Suppressor macrophage treated with lipopolysaccharide for 4 hours (primary cell): ENCODE measurements at places on chromosomes 11 and 22.

- DNase-seq = no peak
These were observed 104.1 kb upstream of the E2F8 start for GRCh38 chr11:19344661-19345518.

- no peak for DNase-seq
These were observed 237.8 kb downstream of the DCDC1 start for GRCh38 chr11:31131760-31132159.

DNA sequence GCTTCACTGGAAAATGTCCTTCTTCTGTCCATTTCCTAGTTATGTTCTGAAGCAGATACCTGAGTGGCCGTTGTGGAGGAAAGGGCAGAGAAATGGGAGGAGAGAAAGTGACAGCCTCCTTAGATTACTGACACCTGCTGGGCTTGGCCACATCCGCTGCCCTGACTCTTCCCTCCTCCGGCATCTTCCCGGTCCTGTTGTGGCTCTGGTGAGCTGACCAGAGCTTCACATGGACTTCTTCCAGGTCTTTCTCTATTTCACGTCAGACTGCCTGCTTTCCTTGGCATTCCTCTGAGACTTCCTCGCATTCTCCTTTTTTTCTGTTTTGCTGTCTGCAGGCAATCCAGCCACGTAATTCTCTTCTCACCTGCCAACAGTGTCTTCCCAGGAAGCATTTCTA is 138.7 kb upstream of the E2F8 start:
- no peak for DNase-seq

GRCh38 chr11:133723056-133723455 is 122.3 kb downstream of the SPATA19 start:
- DNase-seq = no peak

DNA sequence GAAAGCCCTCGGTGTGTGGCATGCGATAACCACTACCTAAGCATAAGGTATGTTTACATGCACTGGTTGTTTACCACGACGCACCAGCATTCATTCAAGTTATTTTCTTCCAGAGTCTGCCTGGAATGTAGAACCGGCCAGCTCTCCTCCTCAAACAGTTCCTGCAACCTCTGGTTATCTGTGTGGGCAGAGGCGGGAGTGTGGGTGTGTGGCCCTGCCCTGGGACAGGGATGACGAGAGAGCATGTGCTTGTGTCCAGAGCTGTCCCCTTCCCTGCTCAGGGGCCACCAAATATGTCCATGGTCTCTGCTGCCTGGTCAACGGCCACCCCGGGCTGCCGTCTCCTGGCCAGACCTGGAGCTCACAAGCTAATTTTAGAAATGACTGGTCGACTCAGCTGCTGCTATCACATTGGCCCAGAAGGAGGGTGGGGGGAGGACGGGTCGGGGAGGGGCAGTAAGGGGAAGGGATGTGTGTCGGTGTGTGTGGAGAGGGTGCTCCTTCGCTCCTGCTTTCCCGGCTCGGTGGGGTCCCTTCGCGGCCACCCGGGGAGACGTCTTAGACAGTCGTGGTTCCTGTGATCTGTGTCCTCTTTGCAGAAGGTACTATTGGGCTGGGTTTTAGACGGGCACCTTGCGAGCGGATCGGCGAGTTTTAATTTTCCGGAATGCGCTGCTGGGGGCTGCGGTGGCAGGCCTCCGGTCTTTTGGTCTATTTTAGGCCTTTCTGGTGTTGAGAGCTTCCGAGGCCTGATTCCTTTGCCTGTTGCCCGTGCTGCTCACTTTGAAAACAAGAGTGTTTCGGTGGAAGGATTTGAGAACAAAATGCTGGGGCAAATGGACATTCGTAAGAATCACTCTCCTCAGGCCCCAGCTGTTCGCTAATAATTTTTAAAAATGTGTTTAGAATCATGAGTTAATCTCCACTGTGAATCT is at the start of gene MYO18B:
MYO18B (plus strand) TSS at position 497 of the 935 bp plus-strand sequence. CDS start 18,905 bp downstream, outside the sequence.
- DNase-seq = no peak

DNA sequence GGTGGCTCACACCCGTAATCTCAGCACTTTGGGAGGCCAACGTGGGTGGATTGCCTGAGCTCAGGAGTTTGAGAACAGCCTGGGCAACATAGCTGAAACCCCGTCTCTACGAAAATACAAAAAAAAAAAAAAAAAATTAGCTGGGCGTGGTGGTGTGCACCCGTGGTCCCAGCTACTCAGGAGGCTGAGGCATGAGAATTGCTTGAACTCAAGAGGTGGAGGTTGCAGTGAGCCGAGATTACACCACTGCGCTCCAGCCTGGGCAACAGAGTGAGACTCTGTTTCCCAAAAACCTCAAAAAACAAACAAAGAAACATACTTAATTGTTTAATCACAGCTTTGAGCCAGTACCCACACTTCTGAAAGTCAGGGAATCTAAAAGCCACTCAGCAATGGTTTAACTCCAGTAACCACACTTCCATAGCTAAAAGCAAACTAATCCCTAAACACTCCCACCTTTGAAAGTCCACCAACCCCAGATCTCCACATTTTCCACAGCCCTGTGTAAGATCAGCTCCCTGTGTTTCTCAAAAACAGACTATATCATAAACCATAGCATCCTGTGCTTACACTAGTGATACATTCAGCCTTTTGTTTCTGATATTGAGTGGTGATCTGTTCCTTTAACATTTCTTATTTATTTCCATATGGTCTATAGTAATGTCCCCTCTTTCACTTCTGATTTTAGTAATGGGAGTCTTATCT is 4.9 kb upstream of the OR2AT4 start:
- no peak for DNase-seq

GRCh38 chr11:78203184-78203583 is 14.5 kb downstream of the USP35 start:
- peak; percentile 56 for DNase-seq

GRCh38 chr11:19951558-19952115 is 208.6 kb downstream of the DBX1 start:
- peak; percentile 65 for DNase-seq

- DNase-seq = no peak
These were observed 22.0 kb upstream of the MYOD1 start for GRCh38 chr11:17697175-17697949.

- peak; percentile 13 for DNase-seq
These were observed 55.9 kb downstream of the ZC3H12C start for GRCh38 chr11:110148775-110149744.

DNA sequence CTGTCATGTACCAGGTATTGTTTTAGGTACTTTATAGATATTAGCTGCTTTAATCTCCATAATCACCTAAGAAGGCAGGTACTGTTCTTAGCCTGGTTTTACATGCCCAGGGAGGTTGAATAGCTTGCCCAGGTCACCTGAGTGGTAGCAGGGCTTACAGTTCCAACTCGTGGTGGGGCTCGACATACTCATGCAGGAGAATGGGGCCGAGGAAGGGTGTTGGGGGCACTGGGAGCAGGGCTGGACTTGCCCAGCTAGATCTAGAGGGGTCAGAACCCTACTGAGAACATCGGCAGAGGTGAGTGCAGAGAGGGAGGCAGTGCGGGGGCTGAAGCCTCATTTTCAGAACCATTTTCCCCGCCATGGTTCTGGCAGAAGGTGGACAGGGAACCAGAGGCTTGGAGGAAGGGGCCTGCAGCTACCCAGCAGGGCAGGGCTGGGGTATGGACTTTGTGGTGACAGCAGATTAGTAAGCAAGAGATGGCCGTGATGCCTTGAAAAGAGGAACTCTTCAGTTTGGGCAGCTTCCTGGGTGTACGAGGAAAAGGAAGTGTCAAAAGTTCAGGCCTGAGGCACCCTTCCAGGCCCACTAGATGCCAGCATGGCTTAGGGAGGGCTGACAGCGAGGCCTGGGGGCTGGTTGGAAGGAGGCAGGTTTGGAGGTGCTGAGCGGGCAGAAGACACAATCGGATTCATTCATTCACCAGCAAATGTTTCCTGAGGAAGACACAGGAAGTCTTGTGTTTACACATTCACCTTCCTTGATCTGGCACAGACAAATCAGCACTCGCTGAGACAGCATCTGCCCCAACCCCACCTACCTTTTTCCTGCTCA is 54.7 kb upstream of the LYVE1 start:
- peak; percentile 88 for DNase-seq

GRCh38 chr11:122213171-122213570 is 97.2 kb upstream of the BLID start:
- no peak for DNase-seq

DNA sequence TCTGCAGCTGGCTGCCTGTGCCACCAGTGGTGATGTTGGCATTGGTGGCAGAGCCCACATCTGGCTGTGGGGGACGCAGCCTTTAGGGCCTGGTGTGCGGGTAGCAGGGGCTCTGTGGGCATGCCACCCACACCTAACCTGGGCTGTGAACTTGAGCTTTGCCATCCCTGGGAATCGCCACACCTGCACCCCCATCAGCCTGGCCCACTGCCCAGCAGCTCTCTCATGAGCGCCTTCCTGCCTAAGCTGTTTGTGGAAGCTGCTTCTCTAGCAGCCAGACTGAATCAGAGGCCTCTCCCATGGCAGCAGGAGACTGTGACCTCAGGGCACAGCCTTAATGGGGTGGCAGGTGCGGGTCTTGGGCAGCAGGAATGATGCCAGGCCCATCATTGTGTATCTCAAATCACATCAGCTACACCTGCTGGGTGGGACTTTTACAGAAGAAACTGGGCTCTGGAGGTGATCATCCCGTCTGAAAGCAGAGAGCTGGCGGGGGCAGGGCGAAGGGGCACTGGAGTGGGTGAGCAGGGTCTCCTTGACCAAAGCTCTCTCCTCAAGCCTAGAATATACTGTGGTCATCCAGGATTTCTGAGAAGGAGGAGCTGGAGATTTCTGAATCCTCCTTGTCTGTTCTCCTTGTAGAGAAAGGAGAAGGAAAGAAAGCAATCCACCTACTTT is 17.8 kb upstream of the CARS1 start:
- DNase-seq = no peak

GRCh38 chr11:47132490-47132889 is 44.2 kb downstream of the ARFGAP2 start:
- DNase-seq = no peak

- DNase-seq = no peak
These were observed 94.5 kb upstream of the BLID start for GRCh38 chr11:122210367-122210997.

GRCh38 chr11:21806947-21807346 is 385.9 kb upstream of the ANO5 start:
- DNase-seq = peak; percentile 43

DNA sequence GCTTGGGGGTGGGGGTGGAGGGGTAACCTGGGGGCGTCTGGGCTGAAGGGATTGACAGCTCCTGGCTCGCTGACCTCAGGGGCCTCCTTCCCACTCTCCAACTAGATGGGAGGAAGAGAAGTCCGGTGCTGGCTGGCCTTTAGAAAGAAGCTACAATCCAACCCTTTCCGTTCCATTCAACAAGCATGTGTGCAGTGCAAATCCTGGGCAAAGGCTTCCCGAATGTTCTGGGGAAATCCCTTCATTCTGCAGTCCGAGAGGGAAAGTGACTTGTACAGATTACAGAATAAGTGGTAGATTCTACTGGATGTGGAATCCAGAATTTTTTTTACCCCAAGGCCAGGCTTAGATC is 149.9 kb downstream of the FEZ1 start:
- no peak for DNase-seq

- no peak for DNase-seq
These were observed 62.2 kb downstream of the BCR start for GRCh38 chr22:23242473-23243001.

GRCh38 chr11:20609727-20610707 is 10.6 kb downstream of the SLC6A5 start:
- DNase-seq = peak; percentile 74

DNA sequence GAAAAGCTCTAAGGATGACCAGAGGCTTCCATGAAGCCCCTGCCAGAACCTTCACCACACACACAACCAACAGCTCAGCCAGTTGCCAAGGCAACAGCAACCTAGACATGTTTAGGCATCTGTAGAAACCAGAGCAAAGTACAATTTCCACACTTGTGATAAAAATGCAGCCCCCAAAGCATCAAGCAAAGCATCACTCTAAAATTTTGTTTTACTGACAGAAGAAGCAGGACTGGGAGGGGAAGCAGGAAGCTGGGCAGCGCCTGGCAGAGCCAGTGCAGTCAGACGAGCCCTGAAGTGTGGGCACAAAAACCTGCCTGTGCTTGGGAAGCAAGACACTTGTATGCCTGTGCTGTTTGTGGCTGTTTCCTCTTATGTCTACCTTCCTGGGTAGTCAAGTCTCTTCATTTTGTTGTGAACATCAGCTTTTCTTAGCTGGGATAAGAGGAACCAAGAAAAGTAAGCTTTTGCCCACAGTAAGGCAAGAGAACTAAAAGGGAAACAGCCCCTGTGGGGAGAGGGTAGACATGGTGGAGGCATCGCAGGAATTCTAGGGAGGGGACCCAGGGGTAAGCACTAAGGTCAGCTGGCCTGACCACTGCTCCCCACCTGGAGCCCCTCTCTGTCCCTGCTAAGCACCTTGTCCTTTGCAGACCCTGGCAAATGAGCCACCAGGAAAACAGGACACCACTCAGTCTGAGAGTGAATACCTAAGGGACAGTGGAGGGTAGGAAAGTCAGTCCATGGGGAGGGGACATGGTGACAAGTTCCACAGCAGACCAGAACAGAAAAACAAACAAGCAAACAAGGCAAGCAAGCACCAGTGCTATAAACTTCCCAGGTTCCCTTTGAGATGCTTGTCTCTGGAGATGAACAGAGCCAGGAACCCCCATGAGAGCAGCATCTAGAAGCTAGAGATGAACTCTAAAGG is 13.4 kb downstream of the PACSIN2 start:
- DNase-seq = peak; percentile 50

DNA sequence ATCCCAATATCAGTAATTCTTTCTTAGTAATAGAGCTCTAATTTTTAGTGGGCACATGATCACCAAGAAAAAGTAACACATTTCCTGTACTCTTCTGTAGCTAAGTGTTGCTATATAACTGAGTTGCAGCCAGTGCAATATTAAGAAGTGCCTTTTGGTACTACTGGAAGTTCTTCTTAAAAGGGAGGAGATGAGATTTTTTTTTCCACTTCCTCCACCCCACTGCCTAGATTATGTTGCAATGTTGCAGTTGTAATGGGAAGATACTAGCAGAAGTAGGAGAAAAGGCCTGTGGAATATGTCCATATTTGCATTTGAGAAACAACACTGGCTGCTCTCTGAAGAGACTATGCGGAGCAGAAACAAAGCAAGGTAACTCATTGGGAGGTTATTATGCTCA is 280.6 kb upstream of the ANO5 start:
- peak; percentile 40 for DNase-seq

- no peak for DNase-seq
These were observed 74.9 kb downstream of the MORC2 start for GRCh38 chr22:30893434-30894370.

DNA sequence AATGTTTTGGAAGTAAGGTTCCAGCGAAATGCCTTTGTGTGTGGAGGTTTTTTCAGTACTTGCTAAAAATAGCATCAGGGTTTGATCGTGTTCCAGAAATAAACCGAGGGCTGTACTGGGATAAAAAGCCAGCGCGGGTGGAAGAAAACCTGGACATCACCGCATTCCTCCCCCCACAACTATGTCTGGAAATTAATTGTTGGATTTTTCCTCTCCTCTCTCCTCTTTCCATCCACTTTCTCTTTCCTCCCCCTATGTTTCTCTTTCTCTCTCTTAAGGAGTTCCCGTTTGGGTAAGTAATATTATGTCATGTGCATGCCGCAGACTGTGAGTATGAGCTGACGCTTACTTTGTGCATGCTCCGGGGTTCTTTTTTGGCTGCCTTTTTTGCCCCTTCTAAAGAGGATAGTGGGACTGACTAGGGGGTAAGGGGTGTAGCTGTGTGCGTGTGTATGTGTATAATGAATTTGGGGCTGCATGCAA is 104.2 kb upstream of the HSD17B12 start:
- peak; percentile 53 for DNase-seq

- no peak for DNase-seq
These were observed 25.4 kb downstream of the SAAL1 start for GRCh38 chr11:18080451-18080850.
